Vagina (tissue), 2 donors: ENCODE measurements at places on chromosomes 13 and 19. TPM values are rescaled to one million over a fixed set of nuclear protein-coding genes. Genes with fewer than 3 reads are reported as not detected.

ZNF439 gene
- 5.9 TPM for total RNA-seq

GRCh38 chr19:12194827-12195731, 32.2 kb downstream of the ZNF136 start:
- peak overlapping the region; percentile 66 for H3K27ac ChIP-seq
- peak overlapping the region; percentile 52 for H3K4me3 ChIP-seq
- H3K27me3 ChIP-seq = no peaks in the 10 kb centered on the region
- no peak for DNase-seq
- no peaks in the 10 kb centered on the region for H3K36me3 ChIP-seq
- H3K4me1 ChIP-seq = peaks cover 10% of the 10 kb centered on the region

DNA sequence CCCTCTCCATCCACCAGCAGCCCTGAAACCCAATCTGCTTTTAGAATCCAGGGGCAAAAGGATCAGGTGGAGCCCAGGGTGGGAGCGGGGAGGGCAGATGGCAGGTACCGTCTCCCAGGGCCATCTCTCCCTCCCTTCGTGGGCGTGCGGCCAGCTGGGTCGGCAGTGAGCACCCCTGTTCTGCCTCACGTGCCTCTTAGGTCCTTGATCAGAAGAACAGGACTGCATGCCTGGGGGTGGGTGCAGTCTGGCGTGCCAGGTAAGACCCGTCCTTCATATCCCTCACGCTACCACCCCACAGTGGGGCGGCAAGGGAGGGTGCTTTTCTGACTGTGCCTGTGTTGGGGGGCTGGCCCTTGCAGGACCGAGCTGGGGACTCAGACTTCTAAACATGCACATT, 2.0 kb downstream of the SLC8A2 start:
- H3K4me1 ChIP-seq = peaks cover 14% of the 10 kb centered on the region
- no peaks in the 10 kb centered on the region for H3K27me3 ChIP-seq
- H3K4me3 ChIP-seq = no peak overlapping the region

- no peak for DNase-seq
- H3K4me3 ChIP-seq = no peak overlapping the region
- no peaks in the 10 kb centered on the region for H3K36me3 ChIP-seq
- H3K27ac ChIP-seq = no peak overlapping the region
Measured at GRCh38 chr19:7657131-7657751, 11.6 kb upstream of the RETN start.

NTF4 gene
- 6.1 TPM for total RNA-seq

- no peak overlapping the region for H3K4me3 ChIP-seq
- no peaks in the 10 kb centered on the region for H3K27me3 ChIP-seq
- H3K4me1 ChIP-seq = no peaks in the 10 kb centered on the region
Measured at GRCh38 chr13:31894931-31895330, 136.6 kb upstream of the FRY start.

DNA sequence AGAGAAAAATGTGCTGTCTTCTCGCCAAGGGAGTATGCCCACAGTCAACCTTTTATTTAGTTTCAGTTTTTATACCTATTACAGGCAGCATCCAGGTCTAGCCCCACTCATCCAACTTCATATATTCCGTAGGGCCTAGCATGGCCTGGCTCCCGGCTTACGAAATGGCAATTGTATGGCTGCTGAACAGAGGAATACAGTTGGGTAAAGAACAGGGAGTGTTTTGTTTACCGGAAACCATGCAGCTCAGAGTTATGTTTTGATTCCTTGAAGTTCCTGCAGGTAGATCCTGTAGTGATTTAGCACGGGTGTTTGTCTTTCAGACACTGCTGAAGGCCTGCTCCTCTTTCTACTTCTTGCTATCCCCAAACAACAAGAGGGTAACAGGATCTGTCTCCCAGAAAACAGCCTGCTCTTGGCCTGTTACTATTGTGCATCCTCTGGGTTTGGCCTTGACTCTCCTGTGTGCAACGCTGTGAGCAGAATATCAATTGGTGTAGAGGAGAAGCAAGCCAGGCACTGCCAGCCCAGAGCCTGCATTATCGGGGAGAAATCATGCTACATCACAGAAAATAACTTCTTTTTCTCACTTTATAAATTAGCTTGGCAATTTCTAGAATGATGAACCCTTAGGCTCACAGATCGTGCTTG, 32.4 kb downstream of the OLFM4 start:
- no peaks in the 10 kb centered on the region for H3K27me3 ChIP-seq
- peaks cover 8% of the 10 kb centered on the region for H3K4me1 ChIP-seq
- H3K27ac ChIP-seq = no peak overlapping the region
- no peak overlapping the region for H3K4me3 ChIP-seq

DNA sequence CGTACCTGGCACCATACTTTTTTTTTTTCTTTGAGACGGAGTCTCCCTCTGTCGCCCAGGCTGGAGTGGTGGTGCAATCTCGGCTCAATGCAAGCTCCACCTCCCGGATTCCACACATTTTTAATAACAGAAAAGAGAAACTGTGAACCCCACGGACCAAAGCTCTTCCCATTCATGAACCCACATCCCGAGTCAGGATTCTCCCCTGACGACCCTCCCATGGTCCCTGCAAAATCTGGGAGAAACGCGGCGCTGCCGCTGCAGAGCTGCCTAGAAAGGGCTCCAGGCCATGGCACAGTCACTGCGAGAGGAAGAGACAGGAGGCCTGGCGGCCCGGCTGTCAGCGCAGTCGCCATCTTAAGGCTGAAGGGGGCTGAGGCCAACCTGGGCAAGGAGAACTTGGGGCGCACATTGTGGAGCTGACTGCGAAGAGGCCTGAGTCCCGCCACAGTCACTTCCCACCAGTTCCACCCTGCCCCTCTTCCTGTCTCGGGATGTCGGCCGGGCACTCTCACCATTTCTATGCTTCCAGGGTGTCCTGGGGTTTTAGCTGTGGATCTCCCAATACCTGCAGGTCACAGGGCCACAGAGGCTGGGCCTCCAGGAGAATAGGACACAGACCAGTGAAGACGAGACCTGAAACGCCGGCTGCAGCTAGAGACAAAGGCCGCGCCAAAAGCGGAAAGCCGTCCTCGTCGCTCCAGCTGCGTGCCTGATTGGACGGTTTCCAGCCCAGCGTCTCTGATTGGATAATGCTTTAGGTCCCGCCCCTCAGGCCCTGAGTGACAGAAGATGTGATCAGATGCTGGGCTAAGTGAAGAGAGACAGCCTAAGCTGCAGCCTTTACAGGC, 71.0 kb downstream of the ZNF486 start:
- no peak for DNase-seq
- H3K36me3 ChIP-seq = no peaks in the 10 kb centered on the region
- H3K4me1 ChIP-seq = peaks cover 10% of the 10 kb centered on the region
- H3K27me3 ChIP-seq = no peaks in the 10 kb centered on the region
- H3K4me3 ChIP-seq = peak overlapping the region; percentile 63

DNA sequence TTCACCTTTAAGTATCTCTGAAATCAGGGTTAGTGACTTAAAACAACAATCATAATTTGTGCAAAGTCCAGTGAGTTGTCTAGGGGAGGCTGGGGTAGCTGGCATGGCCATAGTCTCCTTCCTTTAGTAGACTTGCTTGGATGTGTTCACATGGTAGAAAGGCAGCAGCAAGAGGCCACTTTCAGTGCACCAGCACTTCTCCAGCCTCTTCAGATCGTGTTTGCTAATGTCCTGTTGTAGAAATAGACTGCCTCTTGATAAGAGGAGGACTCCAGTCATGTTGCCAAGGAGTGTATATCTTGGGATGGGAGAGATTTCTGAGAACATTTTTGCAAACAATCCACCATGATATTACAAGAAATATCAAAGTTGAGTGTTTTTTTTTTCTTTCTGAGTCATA, 22.9 kb downstream of the WDFY2 start:
- no peak overlapping the region for H3K27ac ChIP-seq
- no peaks in the 10 kb centered on the region for H3K4me1 ChIP-seq
- no peak overlapping the region for H3K4me3 ChIP-seq
- no peaks in the 10 kb centered on the region for H3K27me3 ChIP-seq
- no peak for DNase-seq
